ENCODE measurements at places on chromosomes 2 and 18. TPM values are rescaled to one million over a fixed set of nuclear protein-coding genes. Genes with fewer than 3 reads are reported as not detected.

SCN9A gene
- total RNA-seq = 6.3 TPM

FBXO15 gene
- total RNA-seq = 0.31 TPM

UBE2E3 gene
- total RNA-seq = 187 TPM

POTEF gene
- not detected for total RNA-seq

CEBPZ gene
- total RNA-seq = 62.1 TPM

VWA3B gene
- total RNA-seq = not detected

GALNT5 gene
- not detected for total RNA-seq

DNAJC5G gene
- not detected for total RNA-seq

MAP2 gene
- 2.1 TPM for total RNA-seq

CYS1 gene
- 5.9 TPM for total RNA-seq

KIF1A gene
- total RNA-seq = 4.1 TPM

DNA sequence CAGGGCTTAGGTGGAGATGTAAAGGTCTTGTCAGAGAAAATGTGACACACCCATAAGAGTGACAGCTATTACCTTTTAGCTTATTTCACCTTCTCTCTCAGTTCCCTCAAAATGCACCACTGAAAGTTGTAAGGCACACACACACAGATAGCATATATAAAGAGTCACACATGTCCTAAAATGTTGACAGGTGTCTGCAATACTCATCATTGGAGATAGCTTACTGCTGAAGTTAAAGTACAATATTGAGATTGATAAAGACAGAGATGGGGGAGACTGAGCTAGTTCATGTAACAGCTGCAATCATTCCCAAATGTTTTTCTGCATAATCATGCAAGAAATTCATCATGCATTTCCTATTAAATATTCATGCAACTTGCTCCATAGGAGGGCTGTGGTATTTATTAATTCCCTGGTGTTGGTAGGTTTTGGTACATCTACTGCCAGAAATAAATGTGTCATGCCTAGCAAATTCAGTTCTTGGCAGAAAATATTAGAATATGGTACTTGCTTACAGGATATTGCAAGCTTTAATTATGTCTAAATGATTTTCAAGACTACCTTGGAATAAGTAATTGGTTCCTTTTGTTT, 118.8 kb upstream of the RBMS1 start:
- no peak for DNase-seq

- DNase-seq = no peak
Measured at GRCh38 chr2:74498500-74499266, 720 bp downstream of the LBX2 start.

GRCh38 chr2:154231021-154231420, 359.3 kb downstream of the GALNT13 start:
- no peak for DNase-seq

- no peak for DNase-seq
Measured at GRCh38 chr18:35185771-35186170, 55.1 kb upstream of the ZNF397 start.

GRCh38 chr2:47109680-47110079, 45.4 kb downstream of the STPG4 start:
- DNase-seq = no peak

DNA sequence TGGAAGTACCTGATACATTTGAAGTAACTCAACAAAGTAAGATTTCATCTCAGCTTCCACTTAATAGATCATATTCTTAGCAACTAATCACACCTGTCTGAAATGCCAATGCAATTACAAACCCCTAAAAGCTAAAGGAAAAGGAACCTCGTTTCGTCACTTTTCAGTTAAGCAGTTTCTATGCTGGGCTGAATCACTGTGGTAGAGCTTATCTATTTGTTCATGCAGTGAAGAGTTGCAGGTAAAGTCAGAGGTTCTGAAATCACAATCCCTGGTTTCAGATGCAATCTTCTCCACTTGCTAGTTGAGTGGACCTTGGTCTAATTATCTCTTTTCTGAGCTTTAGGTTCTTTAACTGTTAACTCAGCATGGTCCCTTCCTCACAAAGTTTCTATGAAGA, 6.3 kb downstream of the HRH4 start:
- DNase-seq = no peak

DNA sequence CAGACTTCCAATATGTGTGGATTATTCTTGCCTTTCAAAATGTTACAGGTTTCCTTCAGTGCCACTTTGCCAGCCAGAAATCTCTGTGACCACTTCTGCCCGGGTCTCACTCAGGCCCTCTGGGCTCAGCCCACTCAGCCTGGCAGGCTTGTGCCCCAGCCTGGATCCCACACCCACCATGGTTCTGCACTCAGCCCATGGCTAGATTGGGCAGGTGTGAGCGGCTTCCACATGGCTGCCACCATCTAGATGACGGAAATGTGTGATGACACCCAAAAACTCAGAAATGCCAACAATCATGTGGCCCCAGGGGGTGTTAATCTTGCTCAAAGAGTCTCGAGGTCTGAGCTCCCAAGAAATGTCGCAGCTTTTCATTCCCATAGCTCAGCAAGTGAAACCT, 1097.5 kb upstream of the SLC39A10 start:
- no peak for DNase-seq

DNA sequence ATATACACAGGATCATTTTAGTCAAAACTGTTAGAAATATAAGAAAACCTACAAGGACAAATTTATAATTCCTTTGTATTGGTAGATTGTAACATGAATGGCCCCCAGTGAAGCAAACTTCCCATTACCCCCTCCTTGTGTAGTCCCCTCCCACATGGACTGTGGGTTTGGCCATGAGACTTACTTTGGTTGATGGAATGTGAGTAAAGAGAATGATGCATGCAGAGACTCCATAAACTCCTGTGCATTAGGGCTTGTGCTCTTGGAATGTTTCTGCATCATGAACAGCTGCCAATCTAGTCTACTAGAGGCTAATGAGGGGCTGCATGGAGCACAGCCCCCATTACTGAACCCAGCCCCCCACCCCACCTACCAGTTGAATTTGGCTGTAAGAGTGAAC, 8.3 kb upstream of the TGFA start:
- DNase-seq = no peak

DNA sequence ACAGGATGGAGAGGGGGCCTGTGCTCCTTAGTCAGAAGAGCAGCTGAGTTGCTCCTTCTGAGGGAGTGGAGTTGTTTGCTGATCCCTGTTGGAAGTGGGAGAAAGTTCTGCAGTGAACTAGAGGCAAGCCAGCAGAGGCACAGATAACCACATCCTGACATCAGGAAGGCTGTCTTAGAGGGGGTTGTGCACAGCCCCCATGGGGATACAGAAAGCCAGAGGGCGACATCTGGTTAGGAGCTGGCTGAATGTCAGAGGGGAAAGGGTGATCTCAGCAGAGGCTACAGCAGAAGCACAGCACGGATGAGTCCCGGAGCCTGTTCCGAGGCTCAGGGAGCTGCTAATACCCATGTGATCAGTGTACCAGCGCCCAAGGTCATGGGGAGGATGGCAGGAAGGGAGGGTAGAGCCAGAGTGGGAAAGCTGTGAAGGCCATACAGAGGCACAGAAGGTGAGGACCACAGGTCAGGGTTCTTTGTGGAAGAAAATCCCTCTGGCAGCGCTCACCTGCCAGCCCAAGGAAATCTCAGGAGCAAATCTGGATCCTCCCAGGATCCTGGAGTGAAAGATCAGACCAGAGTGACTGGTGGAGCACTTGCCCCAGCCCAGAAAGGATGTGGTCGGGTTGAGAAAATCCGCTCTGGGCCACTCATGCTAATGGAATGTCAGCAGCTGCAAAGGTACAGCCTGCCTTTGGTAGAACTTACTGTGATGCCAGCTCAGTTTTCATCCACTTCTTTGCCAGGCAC, 111.8 kb downstream of the STPG4 start:
- peak; percentile 100 for DNase-seq

GRCh38 chr2:187003611-187004010, 154.6 kb upstream of the ZSWIM2 start:
- DNase-seq = no peak

DNA sequence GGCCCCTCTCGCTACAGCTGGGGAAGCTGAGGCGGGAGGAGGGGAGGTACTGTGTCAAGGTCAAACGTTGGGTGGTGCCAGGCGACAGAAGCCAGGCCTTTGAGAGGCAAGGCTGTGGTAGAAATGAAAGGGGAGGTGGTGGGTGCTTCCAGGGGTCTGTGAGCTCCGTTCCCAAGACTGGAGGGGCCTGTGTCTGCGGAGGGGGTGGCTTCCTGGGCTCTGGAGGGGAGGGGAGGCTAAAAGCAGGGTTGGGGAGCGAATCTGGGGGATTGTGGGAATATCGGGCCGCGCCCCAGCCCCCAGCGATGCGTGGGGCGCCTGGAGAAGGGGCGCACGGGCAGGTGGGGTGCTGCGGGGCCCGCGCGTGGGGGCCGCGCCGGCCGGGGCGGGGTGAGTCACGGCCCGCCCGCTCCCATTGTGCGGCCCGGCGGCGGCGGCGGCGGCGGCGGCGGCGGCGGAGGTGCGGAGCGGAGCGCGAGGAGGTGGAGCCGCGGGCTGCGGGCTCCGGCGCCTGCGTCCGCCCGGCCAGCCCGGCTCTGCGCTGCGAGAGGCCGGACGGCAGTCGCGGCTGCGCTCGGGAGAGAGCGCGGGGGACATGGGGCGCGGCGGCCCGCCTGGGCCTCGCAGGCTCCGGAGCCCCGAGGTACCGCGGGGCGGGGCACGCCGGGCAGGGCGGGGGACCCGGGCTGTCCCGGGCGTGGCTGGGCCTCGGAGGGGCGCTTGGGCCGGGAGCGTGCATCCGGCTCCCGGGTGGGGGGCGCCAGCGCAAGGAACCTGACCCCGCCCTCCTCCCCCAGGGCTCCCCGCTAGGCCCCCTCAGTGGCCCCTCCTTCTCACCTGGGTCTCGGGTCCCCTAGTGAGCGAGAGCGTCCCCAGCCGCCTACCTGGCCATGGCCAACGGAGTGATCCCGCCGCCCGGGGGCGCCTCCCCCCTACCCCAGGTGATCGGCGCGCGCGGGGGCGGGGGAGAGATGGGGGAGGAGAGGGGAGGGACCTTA, at the start of gene SLC4A3:
Gene SLC4A3, plus strand, starts transcription at position 528 of the 998 bp plus-strand sequence. Its CDS starts 363 bp downstream, at position 891.
- no peak for DNase-seq

DNA sequence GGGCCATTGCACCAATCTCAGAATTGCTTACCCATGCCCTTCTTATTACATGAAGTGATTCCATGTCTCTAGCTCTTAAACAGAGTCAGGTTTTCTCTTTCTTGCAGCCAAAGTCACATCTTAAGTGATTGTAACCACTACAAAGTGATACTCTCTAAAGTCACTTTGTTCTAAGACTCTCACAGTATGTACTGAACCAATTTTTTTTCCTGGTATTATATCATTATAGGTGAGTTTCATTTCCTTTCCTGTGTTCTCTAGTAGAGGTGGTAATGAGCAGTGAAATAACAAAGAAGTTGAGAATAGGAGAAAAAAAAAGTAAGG, 66.3 kb upstream of the DARS1 start:
- no peak for DNase-seq

- peak; percentile 40 for DNase-seq
Measured at GRCh38 chr2:28142386-28142785, 250.3 kb upstream of the FOSL2 start.

DNA sequence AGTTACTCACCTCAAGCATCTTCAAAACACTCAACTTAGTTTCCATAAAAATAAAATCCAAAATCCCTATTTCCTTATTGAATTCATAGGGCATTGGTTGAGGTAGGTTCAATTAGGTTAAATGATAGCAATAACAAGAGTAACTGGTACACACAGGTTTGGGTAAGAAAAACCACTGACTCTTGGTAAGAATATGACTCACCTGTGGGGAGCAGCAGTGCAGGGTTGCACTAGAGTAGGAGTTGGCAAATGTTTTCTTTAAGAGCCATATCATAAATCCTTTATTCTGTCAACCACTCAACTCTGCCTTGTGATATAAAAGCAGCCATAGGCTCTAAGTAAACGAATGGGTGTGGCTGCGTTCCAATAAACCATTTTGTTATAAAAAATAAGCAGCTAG, 71.4 kb upstream of the CDH20 start:
- no peak for DNase-seq

GRCh38 chr2:161146996-161147395, 13.2 kb upstream of the TANK start:
- no peak for DNase-seq

- peak; percentile 89 for DNase-seq
Measured at GRCh38 chr2:46334389-46335271, 37.4 kb downstream of the EPAS1 start.

DNA sequence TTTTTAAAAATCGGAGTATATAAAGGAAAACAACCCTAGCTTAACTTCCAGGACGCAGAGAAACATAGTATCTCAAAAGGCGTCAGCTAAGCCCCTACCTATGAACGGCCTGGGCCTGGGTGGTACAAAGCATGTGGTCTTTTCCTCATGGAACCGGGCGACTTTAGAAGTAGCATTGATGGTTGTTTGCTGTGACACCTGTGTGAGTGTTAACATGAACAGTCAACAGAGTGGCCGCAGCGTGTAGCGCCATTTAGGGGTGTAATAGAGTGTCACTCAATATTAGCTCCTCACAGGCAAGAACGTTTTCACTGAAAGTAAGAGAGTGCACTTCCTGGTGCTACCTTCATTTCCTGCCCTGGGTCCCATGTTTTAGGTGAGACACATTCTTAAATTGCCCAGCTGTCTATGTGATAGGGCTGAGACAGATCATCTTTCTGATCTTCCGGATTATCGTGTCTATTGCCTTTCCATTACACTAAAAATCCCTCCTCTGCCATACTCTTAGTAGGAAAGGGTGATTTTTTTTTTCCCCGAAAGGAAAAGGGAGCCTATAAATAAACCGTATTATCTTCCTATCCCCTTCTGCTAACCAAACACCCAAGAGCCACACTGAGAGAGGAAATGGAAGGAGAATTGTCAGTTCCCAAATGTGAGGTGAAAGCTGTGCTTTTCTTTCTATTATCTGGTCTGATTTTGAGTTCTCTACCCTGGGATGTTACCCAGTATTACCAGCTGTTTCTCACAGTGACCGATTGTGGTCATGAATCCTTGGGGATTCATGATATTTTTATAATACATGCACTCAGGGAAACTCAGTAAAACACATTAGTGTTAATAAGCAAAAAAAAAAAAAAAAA, 1.3 kb downstream of the GORASP2 start:
- DNase-seq = peak; percentile 41

DNA sequence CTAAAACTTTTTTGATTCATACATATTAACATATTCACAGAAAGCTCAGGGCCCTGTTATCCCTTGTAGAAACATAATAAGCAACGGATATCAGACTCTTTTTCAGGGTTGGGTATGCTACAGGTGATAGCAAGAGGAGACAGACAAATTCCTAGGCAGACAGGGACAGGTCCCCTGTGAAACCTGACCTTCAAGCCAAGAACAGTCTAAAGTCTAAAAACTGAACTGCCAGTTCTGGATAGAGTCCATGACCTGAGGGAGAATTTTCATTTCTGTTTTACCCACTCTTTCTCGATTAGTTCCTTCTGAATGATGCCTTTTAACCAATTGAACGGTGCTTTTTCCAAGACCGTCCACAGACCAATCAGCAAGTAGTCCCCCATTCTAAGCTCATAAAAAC, 54.2 kb downstream of the RIT2 start:
- no peak for DNase-seq

GRCh38 chr18:37674570-37674969, 109.0 kb upstream of the CELF4 start:
- DNase-seq = no peak

GRCh38 chr2:18435426-18436037, 124.9 kb downstream of the RDH14 start:
- peak; percentile 70 for DNase-seq

DNA sequence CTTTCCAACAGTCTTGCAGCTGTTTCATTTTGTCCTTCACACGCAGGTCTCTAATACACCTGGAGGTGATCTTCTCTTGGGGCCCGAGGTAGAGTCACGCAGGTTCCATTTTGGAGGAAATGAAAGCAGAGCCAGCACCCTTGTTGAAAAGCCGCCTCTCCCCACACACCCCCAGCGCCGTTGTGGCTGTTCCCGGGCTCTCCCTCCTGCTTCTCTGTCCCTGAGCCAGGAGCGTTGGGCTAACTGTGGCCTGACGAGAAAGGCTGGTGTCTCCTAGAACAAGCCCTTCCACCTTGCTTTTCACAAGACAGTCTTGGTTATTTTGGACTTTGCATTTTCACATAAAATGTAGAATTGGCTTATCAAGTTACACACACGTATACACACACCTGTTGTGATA, 16.3 kb downstream of the SNED1 start:
- no peak for DNase-seq

Measured in A172 (cell line).